Tongue (tissue), 3 donors: ENCODE measurements at places on chromosomes 1 and 21.

DNA sequence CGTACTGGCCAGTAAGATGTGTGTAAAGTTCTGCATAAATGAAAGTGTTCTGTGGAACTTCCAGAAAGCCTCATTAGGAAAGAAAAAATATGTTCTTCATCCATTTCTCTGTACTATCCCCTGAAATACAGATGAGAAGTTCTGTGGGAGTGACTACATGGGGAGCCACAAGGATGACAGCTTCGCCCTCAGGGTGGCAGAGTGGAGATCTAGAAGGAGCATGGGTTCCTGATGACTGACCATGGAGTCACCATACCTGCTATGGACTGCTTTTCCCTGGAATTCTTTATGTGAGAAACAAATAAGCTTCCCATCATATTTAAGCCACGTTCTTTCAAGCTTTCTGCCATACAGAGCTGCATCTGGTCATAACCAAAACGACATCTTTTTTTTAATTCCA is 113.9 kb upstream of the RGS1 start:
- no peak for DNase-seq

DNA sequence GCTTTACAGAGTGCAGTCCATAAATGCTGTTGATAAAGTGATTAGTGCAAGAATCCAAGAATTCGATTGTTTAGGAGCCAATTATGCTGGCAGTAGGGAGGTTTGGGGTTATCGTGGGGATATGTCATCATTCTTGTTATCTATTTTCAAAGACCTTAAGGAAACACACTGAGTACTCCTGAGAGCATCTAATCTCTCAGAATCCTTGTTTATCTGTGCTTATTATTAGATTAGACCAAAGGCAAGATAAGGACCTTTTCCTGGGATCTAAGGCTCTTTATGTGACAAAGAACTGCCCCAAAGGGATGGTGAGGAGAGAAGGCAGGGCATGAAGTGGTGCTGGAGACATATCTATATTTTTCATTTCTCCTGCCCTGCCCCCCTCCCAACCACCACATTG is 139.1 kb downstream of the TSEN15 start:
- DNase-seq = no peak

DNA sequence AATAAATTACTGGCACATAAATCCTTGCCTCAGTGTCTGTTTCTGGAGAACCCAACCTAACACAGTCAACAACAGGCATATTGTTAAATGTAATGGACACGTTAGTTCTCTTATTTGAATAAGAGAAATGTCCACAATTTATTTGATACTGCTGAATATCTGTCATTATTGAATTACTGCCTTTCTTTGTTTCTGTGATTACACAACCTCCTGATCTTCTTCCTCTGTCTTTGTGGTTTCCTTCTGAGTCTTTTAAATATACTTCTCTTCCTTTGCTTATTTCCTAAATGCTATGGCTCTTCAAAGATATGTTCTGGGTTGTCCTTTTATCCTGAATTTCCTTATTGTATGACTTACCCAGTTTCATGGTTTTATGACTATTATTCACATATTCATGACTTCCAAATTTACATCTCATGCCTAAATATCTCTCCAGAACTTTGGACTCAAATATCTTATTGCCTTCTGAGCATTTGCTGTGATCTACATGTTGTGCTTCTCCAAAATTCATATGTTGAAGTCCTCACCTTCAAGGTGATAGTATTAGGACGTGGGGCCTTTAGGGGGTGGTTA is 39.9 kb downstream of the MSH4 start:
- DNase-seq = no peak

- DNase-seq = no peak
Observed at GRCh38 chr1:114150016-114150415, 3.7 kb downstream of the SYT6 start.

- no peak for DNase-seq
Observed at GRCh38 chr1:27377760-27378495, 3.3 kb upstream of the FCN3 start.

- DNase-seq = no peak
Observed at GRCh38 chr1:204145033-204145504, 6.8 kb downstream of the ETNK2 start.

- no peak for DNase-seq
Observed at GRCh38 chr1:150164224-150164623, 14.5 kb downstream of the PLEKHO1 start.

DNA sequence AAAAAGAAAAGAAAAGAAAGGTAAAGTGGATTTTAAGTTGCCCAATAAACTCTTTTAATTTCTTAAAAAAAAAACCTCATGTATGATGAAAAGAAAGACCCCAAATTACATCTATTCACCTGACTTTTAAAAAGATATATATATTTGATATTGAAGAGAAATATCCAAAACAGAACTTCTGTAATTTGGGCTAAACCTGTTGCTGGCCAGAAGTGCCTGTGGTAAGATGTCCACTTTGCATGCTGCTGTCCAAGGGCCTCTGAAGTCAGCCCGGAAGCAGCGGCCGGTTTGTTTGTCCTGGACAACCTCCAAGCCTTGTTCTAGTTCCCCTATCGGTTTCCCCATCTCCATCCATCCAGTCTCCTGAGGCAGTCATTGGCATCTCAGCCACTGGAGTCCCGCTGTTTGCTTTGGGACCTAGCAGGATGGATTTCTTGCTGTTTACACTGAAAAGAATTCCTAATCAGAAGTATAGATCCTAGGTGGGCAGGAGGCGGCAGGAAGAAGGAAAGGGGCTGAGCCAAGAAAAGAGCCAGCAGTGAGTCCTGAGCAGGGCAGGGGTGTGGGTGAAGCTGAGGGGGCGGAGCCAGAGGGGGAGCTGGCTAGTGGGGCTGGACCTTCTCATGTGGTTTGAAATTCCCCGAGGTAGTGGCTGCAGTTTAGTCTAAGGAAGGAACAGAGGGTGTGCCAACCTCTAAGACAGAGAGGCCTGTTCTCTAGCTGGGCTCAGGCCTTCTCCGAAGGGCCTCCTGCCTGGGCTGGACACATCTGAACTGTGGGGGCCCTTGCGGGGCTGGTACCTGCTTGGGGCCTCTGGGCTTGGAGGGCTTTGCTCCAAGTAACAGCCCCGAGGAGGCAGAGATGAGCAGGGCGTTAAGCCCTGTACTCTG is 3.3 kb downstream of the NCMAP start:
- DNase-seq = peak; percentile 44

- no peak for DNase-seq
Observed at GRCh38 chr1:55233145-55233777, 18.1 kb upstream of the USP24 start.

GRCh38 chr1:75731881-75732280 is 7.4 kb downstream of the ACADM start:
- DNase-seq = no peak

- no peak for DNase-seq
Observed at GRCh38 chr1:66434096-66434495, 99.9 kb upstream of the SGIP1 start.

- no peak for DNase-seq
Observed at GRCh38 chr1:246587606-246588005, 21.4 kb downstream of the CNST start.

DNA sequence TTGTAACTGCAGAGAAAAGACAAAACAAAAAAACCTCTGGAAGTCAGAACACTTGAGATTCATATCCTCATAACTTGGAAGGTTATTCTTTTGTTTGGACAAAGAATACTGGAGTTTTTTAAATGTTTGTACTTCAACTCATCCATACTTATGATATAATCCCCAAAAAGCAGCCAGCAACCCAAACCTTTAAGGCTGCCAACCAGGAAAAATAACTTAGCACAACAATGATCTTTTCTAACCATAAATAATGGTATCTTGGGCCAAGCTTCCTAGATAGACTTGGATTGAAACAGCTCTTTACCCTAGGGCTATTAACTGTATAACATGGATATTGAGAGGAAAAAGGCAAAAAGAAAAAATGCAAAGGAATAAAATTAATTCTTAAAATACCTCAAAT is 335.1 kb downstream of the LTN1 start:
- peak; percentile 45 for DNase-seq

GRCh38 chr1:205936846-205937586 is 6.2 kb downstream of the SLC26A9 start:
- no peak for DNase-seq

DNA sequence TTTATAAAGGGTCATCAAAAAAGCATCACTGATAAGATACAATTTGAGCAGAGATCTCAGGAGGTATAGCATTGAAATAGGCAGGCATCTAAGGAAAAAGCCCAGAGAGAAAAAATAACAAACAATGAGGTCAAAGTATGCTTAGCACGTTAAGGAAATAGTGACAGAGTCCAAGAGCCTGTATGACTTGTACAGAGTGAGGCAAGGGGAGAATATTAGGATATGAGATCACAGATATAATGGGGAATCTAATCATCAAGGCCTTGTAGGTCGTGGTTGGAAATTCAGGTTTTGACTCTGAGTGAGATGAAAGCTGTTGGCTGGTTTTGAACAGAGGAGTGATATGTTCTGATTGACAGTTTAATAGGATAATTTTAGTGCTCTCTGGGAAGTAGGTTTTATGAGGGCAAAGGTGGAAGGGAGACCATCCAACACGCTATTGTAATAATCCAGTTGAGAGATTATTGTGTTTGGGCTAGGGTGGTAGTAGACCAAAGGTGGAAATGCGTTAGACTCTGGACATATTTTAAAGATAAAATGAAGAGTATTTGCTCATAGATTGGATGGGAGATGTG is 644.6 kb upstream of the TMPRSS15 start:
- no peak for DNase-seq

DNA sequence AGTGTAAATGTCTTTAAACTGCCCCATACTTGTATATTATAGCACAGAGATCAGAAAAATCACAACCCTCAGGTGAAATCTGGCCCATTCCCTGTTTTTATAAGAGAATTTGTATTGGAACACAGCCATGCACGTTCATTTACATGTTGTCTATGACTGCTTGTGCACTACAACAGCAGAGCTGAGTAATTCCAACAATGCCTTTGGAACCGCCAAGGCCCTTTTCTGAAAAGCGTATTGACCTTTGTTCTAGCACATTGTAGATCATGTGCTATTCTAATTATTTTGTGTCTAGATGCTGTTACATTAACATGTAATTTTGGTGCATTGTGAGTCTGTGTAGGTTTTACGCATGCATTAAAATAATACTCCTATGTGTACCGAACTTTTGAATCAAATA is 339.6 kb downstream of the CHRM3 start:
- no peak for DNase-seq

GRCh38 chr1:206882555-206882954 is 14.7 kb upstream of the IL24 start:
- DNase-seq = no peak

DNA sequence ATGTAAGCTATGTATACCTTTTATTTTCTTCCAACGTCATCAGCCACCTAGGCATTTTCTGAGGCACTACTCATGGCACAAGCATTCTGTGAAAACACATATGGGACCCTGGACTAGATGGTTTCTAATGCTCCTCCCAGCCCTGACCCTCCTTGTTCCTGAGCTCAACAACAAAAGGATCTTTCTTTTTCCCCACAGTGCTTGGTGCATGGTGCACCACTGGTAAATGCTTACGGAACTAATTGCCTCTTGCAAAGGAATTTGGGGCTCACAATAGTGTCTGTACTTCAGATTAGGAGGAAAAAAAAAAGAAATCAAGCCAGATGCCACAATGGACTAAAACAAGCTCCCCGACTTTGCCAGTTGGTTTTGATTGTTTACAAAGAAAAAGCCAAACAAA is 390.5 kb downstream of the PLPP3 start:
- no peak for DNase-seq

DNA sequence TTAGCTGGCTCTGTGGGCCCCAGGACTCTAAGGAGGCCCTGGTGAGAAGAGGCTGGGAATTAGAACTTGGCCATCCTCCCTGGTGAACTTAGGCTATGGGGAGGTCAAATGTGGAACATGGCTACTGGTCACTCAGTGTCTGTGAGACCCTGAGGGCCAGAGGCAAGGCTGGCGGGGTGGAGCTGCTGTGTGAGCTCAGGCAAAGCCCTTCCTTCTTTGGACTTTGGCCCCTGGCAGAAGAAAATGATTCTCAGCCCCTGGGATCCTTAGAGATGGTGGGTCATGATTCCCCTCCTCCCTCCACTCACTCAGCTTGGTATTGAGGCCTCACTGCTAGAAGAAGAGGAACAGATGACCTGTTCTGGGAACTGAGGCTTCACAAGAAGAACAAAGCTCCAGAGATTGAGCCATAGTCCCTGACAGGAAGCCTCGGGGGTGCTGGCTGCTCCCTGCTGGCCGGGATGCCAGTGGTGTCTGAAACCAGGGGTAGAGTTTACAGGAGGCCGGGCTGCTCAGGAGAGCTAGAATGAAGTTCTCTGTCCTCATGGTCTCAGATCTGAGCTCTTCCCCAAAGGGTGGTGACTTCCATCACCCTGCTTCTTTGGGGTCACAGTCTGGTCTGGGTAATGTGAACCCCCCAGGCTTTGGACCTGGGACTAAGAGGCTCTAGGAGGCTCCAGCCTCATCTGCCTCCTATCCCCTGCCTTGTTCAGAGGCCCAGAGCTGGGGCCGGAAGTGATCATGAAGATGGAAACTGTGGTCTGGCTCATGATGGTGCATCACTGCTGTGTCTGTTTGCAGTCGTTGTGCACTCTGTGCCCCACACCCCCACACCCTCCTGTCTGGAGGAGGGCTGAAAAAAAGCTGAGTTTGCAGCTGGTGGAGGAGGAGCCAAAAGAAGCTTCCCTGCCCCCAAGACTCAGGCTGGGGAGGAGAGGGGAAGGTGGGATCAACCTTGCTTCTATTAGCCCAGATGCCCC is 905 bp downstream of the BTBD19 start:
- peak; percentile 50 for DNase-seq

DNA sequence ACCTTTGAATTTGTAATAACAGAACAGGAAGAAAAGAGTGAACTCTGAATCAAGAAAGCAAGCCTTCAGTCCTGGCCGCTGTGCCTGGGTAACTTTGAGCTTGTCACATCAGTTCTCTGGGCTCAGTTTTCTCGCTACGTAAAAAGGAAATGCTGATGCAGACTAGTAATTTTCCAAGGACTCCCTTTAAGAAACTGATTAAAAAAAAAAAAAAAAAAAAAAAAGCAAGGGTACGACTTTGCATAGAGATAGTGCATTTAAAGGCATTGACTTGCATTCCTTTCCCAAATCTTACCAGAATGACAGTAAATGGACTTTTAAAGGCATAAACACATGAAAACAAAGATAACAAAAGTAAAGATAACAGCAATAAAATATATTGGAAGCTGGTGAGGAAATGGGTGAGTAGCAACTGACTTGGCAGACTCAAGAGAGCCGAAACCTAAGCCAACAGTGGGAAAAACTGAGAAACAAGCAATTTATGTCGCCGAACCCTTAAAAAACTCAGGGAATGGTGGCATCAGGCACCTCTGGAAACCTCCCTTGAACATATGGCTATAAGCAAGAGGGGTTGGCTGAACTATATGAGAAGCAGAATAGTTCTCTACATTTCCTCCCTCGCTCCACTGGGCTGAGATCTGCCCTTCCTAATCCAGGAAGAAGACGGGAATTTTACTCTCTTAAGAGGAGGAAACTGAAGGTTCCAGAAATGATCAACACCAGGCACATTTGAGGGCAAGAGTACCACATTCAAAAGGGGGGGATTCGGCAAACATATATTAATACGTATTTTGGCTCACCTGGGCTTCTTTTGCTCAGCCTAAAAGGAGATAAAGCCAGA is 189.2 kb downstream of the CDC7 start:
- no peak for DNase-seq

- DNase-seq = no peak
Observed at GRCh38 chr1:2226525-2227345, 1.4 kb upstream of the SKI start.
